ENCODE measurements at places on chromosomes 5 and 9.

- DNase-seq, result no peak
These were observed 69.4 kb downstream of the PSMB7 start for GRCh38 chr9:124345751-124346281.

- no peak for DNase-seq
These were observed 9.7 kb downstream of the NREP start for GRCh38 chr5:111747337-111747736.

DNA sequence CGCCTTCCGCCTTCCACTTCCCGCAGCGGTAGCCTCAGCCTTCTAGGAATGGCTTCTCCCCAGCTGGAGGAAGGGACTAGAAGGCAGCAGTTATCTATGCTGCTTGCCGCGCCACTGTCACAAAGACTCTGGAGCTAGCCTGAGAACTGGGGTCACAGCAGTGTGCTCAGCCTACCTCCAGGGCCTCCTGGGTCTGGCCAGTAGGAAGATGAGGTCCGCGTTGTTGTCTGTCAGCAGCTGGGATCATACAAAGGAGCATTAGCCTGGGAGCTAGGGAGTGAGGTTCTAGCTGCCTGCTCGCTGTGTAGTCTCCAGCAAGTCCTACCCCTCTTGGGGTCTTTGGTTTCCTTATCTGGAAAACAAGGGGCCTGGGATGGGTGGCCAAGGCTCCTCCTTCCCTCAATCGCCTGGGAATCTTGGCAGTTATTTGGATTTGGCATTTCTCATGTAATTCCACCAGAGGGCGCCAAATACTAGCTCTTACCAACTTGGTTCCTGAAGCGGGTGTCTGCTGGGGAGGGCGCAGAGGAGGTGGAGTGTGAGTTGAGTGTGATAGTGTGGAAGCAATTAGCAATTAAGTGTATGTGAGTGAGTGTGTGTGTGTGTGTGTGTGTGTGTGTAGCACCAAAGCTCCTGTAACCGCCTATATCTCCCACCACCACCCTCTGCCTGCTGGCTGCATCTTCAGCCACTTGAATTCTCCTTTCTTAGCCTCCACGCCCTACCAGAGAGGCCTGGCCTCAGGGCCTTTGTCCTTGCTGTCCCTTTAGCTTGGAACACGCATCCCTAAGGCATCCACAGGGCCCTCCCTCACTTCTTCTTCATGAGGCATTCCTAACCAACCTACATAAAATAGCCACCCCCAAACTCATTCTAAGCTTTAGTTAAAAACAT is 97.1 kb downstream of the ENTREP1 start:
- peak; percentile 23 for DNase-seq

GRCh38 chr5:21165344-21165743 is 1177.3 kb upstream of the CDH18 start:
- DNase-seq, result no peak

- DNase-seq, result no peak
These were observed 100.0 kb downstream of the SH3TC2 start for GRCh38 chr5:148962761-148963324.

DNA sequence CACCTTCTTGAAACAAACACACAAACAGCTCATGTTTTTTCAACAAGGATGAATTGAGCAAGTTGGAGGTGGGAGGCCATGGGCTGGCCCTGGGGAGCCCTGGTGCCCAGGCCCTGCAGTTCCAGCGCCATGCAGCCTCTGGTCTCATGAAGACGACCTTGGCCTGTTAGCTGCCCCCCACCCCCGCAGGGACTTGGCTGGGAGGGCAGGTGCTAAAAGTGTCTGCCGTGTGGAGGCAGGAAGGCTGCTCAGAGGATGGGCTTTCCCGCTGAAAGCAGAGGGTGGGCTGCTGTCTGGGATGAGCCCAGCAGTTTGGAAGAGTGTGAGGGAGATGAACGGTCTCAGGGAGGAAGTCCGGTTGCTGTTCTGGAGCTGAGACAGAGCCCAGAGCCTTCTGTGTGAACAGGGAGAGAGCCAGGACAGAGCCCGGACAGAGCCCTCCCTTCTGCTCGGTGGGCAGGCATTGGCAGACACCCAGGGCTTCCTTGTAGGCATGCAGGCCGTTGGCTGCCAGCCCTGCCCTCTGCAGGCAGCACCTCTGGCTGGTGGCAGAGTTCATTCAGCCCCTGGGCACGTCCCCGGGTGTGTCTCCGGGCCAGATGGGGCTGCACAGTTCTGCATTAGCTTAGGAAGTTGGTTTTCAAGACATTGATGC is 18.7 kb downstream of the ROPN1L start:
- DNase-seq, result no peak

DNA sequence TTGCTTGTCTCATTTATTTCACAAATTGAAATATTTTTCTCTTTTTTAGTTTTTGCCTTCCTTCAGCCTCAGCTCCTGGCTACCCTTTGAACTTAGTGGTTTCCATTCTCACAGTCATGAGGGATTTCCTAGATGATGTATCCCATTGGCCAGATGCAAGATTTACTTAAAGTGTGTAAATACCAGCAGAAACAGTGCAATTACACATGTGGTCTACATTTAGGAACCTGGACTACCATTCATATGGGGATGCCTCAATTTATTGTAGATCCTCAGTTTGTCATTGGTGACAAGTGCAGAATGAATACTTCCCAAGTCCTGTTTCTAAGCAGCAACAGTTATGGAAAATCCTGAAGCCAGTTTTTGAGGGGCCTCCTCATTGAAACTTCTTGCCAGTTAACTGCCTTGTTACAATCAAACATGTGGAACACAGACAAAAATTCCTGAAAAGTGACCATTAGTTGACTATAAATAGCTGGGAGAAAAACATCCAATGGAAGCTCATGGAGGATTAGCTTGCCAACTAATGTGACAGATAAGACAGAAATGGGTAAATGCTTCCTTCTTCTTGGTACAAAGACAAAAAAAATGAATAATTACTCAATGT is 113.6 kb upstream of the FER start:
- peak; percentile 4 for DNase-seq

DNA sequence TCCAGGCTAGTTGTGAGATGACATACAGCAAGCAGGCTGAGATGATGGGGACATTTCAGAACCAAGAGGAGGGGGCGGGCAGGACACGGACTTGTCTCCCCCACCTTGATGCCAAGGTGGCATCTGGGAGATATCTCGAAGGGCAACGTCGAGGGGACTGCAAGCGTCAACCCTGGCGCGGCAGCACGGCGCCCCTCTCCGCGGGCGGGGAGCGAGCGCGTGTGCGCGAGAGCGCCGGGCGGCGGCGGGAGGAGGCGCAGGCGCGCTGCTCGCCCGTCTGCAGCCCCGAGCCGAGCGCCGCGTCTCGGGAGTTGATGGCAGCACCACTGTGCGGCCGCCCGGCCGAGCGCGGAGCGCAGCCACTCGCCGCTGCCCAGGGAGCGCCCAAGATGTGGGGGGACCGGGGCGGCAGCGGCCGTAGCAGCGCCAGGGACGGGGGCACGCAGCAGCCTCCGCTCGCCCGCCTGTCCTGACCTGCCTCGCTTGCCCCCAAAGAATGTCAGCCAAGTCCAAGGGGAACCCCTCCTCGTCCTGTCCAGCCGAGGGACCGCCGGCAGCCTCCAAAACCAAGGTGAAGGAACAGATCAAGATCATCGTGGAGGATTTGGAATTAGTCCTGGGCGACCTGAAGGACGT is at the start of gene PRR16:
Gene PRR16, plus strand, starts transcription at position 310 of the 636 bp plus-strand sequence.
- peak; percentile 19 for DNase-seq

DNA sequence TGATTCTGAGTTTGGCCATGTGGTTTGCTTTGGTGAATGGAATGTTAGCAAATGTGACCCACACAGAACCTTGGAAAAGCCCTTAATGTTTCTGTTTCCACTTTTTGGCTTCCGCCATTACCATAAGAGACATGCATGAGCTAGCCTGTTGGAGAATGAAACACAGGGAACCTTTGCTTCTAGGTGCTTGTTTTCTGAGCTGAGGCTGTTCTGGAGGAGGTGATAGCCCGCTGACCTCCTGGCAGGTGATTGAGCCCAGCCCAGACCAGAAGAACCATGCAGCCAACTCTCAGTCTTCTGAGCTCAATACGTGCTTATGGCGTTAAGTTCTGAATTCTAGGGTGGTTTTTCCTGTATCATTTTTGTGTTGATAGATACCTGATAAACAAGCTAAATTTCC is 148.6 kb upstream of the KLF9 start:
- no peak for DNase-seq

GRCh38 chr5:93755716-93756115 is 14.3 kb upstream of the POU5F2 start:
- DNase-seq, result no peak
